ENCODE measurements at places on chromosomes 3 and 15. TPM values are rescaled to one million over a fixed set of nuclear protein-coding genes. Genes with fewer than 3 reads are reported as not detected.

The DOCK3 gene
- 0.98 TPM for total RNA-seq

The WDR53 gene
- 1.00 TPM for total RNA-seq

The SPESP1 gene
- not detected for total RNA-seq

DNA sequence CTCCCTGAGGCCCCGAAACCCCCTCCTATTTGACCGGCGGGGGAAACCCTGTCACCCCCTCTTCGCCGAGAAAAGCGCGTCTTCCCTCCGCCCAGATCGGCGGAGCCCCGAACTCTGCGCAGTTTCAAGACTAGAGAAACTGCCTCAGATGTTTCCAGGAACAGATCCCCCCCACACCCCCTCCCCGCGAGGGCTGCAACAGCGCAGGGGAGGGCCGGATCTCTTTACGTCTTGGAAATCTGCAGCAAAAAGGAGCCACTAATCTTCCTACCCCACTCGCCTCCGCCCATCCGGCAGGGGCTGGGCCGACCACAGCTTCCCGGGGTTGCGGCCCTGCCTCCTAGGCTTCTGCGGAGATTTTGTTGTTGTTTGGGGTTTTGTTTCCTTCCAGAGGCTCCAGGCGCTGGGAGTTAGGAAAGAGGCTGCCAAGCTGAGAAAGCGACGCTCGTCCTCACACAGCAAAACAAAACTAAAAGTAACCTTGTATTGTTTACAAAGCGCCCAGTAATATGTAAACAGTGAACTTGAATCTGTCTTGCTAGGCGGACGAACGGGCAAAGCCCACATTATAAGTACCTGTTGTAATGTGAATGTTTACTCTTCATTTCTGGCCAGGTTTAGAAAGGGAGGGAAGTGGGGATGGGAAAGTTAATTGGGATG lies 2.2 kb downstream of the FOXB1 start:
- no peak for DNase-seq

DNA sequence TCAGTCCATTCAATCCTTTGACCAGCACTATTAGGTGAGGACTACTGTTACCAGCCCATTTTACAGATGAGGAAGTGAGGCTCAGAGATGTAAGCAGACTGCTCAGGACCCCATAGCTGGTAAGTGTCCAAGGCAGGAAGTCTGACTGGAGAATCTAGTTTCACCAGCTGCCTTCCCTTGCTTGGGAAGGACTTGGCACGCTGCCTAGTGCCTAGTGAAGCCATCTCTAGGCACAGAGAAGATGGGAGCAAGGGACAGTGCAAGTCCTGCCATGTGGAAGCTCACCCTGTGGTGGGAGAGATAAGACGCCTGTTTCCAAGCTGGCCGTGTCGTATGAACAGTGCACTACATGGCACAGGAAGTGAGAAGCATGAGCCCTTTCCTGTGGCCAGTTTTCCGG lies 111.8 kb upstream of the TMC3 start:
- no peak for DNase-seq

DNA sequence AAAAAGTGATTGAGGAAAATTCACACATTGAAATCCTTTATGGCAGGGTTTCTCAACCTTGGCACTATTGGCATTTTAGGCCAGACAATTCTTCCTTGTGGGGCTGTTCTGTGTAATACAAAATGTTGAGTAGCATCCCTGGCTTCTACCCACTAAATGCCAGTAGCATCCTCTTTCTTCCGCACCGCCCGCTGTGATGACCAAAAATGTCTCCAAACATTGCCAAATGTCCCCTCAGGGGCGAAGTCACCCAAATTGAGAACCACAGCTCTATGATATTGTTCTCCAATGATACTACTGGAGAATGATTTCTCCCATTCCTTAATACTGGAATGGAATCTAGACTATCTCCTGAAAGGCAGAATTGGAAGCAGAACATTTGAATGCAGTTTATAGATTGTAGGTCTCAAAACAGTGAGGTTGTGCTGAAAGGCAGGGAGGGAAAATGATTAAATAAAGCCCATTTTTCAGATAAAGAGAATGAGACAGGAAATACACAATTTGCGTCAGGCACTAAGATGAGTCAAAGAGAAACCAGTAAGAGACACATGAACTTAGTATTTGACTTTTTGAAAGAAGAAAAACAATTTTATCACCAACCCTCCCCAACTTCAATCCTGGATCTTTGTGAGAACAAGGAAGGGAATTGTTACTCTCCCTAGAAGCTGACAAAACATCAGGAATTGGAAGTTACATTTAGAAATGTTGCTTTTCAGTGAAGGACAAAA lies 101.6 kb upstream of the TNIK start:
- DNase-seq = no peak

DNA sequence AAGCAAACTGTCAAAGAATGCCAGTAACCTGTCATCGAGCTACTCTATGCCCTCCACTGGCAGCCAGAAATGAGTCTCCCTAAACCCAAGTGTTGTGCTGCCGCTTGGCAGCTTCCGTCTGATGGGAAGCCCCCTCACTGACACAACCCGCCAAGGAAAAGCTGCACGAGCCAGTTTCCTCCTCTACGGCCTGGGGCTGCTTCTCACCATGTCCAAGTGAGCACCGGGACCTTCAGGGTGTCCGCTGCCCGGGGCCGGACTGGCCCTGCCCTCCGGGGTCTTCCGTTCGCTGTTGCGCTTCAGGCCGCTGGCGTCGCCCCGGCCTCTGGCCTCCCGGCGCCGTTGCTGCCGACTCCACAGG lies 490 bp downstream of the TOMM70 start:
- DNase-seq = no peak

DNA sequence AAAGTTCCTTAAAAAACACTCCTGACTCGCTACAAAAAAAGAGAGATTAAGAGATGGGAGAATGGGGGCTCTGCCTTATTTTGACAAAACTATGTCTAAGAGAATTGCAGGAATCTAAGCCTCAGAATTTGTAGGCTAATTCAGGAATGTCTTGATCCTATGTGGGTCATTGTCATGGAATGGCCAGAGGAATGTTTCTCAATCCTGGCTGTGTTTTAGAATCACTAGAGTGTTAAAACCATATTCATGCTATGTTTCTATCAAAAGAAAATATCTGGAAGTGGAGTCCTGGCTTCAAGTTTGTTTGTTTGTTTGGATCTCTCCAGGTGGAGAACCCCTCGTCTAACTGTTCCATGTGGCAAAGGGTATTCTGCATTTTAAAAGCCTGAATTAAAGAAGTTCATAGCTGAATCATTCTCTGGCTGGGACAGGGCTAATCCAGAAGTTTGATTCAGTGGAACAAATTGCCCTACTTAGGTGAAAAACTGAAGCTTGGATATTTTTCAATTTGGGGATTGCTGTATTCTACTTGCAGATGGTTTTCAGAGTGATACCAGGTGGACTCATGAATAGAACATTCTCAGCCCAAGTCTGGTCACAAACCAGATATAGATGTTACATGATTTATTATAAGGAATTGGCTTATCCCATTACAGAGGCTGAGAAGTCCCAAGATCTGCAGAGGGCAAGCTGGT lies 28.2 kb downstream of the GJD2 start:
- no peak for DNase-seq

- no peak for DNase-seq
These were observed 32.9 kb upstream of the SLC22A13 start for GRCh38 chr3:38232701-38233100.

All from upper lobe of left lung (tissue), 6 donors.